ENCODE measurements at places on chromosomes 7 and 10. TPM values are rescaled to one million over a fixed set of nuclear protein-coding genes. Genes with fewer than 3 reads are reported as not detected.

The H2BK1 gene
- total RNA-seq = not detected

The CCDC172 gene
- not detected for total RNA-seq

The MBL2 gene
- total RNA-seq = not detected

The ECHDC3 gene
- total RNA-seq = 14.6 TPM

The PRSS1 gene
- not detected for total RNA-seq

The MGMT gene
- 22.6 TPM for total RNA-seq

The AQP1 gene
- 152 TPM for total RNA-seq

The PSMA2 gene
- total RNA-seq = 117 TPM

The PRKAR1B gene
- 13.2 TPM for total RNA-seq

The NUDT1 gene
- total RNA-seq = 16.3 TPM

The SLC13A1 gene
- not detected for total RNA-seq

The CELF2 gene
- 6.7 TPM for total RNA-seq

The LRRTM3 gene
- under 0.01 TPM for total RNA-seq

The AKR1B15 gene
- not detected for total RNA-seq

The CRYGN gene
- 0.56 TPM for total RNA-seq

The PHKG1 gene
- total RNA-seq = 1.4 TPM

The MUC12 gene
- total RNA-seq = 0.19 TPM

The MSS51 gene
- 2.3 TPM for total RNA-seq

The CXCL12 gene
- total RNA-seq = 75.3 TPM

The SPDYE6 gene
- not detected for total RNA-seq

The BMPER gene
- total RNA-seq = 39.5 TPM

The MOGAT3 gene
- not detected for total RNA-seq

The PTF1A gene
- not detected for total RNA-seq

Measured in regular cardiac myocyte (primary cell).